ENCODE measurements at places on chromosomes 2 and 18.

DNA sequence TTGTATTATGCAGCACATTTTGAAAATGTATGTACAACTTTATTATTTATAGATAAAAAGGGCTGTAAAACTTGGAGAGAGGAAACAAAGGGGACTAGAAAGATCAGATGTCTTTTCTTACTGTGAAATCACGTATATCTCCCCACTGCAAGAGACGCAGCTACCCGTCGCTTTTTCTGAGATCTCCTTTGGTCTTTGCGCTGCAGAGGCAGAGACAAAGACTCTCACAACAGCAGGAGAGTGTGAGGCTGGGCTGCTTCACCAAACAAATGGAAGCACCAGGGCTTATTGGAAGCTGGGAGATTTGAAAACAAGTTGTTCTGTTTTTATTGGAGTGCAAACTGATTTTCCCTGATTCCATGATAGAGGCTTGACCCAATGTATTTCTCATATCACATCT lies 129.0 kb upstream of the PARD3B start:
- DNase-seq, result no peak

DNA sequence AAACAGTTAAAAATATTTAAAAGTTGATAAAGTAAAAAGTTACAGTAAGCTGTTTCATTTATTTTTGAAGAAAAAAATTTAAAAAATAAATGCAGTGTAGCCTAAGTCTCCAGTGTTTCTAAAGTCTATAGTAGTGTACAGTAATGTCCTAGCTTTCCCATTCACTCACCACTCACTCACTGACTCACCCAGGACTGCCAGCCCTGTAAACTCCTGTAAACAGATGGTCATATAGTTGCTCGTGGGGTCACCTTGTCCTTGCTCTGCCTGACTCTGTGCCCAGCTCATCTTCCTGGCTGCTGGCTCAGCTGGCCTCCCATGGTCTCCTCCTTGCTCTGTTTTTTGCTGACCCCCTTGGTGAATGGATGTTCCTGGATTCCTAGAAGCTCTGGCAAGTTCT lies 180.3 kb downstream of the VAPA start:
- no peak for DNase-seq

DNA sequence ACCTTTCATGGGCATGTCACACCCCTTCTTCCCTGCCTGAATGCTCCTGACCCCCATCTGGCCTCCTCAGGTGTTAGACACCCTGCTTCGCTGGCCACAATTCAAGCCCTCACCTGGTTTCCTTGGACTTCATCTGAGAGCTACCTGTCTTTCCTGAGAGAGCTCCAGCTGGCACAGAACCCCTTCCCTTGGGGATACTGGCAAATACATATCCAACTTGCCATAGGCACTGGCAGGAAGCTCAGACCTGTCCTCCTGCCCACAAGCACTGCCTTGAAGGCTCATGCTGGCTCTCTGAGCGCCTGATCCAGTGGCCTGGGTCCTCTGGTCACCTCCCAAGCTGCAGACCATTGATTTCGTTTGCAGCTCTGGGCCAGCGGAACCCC lies 74.1 kb upstream of the MAP4K3 start:
- DNase-seq, result peak; percentile 38

DNA sequence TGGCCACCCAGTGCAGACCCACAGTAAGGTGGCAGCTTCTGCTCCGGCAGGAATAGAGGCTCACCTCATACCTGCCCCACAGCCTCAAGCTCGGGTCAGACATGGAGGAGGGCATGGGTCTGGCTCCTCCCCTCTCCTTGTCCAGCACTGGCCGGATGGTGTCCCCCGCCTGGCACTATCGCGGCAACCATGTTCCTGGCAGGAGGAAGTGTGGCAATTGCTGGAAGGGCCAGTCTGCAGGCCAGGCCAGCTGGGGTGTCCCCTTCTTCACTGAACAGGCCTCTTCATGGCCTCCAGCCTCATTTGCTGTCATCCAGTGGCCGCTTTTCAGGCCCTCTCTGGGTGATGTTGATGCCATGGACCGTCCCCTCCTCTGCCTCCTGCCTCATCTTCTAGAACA lies 41.4 kb upstream of the SMAD7 start:
- no peak for DNase-seq

- no peak for DNase-seq
Observed at GRCh38 chr2:43222475-43223309, 3.7 kb downstream of the ZFP36L2 start.

DNA sequence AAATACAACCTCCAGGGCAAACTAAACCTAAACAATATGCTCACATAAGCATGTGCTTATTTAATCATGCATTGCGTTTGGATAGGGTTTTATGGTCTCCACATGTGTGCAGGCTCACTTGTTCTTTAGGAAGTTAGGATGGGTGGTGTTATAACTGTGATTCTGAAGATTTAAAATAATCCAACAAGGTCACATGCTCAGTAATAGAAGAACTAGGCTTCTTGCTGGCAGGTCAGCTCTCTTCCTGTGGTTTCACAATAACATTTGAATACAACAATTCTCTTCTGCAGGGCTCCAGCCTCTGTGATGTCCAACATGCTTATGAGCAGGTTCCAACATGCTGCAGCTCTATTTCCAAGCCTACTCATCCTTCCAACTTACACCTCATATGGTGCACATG lies 84.0 kb downstream of the MYL12B start:
- DNase-seq, result no peak

DNA sequence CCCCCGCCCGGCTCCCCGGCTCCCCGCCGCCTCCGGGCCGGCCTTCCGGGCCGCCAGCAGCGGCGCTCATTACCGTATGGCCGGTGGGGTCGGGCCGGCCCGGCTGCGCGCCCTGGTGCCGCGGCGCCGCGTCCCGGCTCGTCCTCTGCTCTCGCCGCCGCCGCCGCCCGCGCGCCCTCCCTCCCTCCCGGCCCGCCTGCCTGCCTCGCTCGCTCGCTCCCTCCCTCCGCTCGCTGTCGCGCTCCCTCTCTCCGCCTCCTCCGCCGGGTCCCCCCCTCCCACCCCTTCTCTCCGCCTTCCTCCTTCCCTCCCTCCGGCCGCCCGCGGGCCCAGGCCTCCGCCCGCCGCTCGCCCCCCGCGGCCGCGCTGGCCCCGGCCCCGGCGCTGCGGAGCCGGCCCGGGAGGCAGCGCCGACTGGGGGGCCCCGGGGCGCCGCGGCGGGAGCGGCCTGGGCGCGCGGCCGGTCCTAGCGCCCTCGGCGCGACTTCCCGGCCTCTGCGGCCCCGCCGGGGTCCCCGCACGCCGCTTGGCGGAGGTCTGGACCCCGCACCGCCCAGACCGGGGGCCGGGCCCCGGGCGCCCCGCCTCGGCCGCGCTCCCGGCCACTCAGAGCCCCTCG lies at the start of gene DNMT3A:
TSS of gene DNMT3A (minus strand) at position 173 of the 619 bp plus-strand sequence. CDS start 27,941 bp downstream, outside the sequence.
- peak; percentile 45 for DNase-seq

- no peak for DNase-seq
Observed at GRCh38 chr2:11720752-11721151, 25.7 kb upstream of the LPIN1 start.

DNA sequence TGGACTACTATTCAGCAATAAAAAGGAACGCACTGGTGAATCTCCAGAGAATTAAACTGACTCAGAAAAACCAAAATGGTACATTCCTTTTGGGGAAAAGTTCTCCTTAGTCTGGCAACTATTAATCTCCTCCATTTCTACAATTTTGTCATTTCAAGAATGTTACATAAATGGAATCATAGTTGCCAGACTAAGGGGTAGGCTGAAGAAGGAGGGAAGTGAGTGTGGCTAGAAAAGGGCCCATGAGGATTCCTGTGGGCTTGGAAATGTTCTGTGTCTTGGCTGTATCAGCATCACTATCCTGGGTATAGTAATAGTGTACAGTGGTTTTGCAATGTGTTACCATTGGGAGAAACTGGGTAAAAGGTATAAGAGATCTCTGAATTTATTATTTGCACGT lies 72.4 kb downstream of the ZAP70 start:
- no peak for DNase-seq

DNA sequence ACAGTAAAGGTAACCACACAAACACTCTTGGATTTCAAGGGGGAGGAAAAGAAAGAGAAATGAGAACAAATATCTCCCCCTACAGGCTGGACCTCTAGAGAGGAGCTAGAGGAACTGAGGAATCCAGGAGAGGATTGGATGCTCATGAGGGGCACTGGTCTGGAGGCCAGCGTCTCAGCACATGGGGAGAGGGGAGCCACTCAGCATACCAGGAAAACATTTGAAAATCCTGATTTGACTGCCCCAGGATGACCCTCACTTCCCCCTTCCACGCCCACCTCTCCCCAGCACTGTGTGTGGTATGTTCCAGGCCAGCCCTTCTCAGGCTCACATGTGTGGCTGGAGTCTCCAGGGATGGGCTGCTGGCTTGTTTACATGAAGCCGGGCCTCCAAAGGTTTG lies 396.8 kb upstream of the ID2 start:
- no peak for DNase-seq

GRCh38 chr2:121696410-121696930 lies 40.2 kb downstream of the NIFK start:
- DNase-seq, result no peak

- DNase-seq, result no peak
Observed at GRCh38 chr2:144151851-144152250, 368.1 kb downstream of the ZEB2 start.

GRCh38 chr2:46702537-46702936 lies 213.1 kb downstream of the MCFD2 start:
- DNase-seq, result no peak

GRCh38 chr2:212914392-212914791 lies 237.0 kb downstream of the IKZF2 start:
- no peak for DNase-seq

Measured in NCI-H2171 treated with DMSO at 0.1 percent for 48 hours (cell line).